ENCODE measurements at places on chromosomes 2 and 18.

DNA sequence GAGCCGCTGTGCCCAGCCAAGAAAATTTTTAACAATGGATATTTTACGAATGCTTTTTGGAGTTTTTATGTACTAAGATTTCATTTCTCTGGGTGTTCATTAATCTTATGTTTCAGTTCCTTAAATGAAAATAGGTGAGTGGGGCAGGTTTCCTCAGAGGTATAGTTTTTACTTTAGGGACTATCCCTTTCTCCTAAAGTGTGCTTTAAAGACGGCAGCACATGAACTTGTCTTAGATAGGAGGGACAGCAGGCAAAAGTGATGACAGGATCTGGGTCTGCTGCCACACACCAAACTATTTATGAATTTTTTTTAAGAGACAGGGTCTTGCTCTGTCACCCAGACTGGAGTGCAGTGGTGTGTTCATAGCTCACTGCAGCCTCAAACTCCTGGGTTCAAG lies 8.0 kb upstream of the REL start:
- DNase-seq, result no peak

DNA sequence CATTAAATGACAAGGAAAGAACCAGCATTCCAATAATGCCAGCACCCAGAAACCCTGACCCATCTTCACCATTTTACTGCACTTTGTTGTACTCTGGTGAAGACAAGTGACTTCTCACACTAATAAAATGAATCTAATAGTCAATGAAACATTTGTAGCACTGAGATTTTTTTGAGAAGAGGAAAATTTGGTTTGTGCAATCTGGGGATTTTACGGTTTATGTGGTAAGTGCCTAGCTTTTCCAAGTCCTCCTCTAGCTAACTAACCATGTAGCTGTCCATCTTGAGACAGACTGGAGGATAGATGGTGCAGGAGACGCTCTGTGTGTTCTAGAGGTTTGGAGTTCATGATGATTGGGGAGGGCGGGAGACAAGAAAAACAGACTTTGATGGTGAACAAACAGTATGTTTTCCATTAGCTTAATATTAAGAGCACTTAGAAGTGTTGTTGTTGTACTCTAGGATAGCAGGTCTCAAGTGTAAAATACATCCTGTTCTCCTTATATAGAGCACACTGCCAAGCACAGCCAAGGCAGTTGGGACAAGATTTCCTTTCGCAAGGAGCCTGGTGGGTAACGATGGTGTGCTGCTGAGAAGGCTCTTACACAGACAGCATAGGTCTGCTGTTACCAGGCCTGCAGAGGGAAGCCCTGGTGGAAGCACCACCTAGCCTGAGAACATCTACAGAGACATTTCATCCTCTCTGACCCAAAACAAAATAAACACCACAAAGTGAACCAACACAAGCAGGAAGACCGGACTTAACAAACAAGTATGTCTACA lies 83.7 kb downstream of the BCL11A start:
- no peak for DNase-seq

DNA sequence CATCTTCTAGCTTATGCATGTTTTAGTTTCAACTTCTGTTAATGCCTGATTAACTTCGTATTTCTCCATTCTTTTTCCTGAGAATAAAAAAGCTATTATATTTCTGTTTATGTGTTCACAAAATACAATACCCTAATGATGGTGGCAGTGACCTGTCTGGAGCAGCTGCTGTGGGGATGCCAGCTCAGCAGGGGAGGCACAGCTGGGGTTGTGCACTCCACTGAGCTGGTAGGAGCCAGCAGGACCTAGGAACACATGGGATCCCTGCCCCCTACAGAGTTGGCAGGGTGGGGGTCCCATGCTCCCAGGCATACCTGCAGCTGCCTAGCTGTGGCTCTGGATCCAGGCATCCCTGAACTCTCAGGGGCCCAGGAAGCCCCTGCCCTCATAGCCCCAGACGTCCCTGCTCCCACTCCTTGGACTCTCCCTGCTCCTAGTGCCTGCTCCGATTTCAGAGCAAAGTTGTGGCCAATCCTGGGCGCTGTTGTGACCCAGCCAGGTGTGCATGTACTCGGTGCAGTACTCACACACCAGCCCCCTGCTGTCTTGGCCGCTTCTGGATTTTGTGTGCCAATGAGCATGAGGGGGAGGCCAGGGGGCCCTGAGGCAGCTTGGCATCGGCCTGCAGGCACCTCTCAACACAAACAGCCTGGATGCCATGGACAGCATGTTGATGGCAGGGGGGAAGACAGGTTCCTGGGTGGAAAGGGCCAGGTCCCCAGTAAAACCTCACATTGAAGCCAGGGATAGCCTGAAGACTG lies 546.0 kb downstream of the ZNF804A start:
- DNase-seq, result no peak

DNA sequence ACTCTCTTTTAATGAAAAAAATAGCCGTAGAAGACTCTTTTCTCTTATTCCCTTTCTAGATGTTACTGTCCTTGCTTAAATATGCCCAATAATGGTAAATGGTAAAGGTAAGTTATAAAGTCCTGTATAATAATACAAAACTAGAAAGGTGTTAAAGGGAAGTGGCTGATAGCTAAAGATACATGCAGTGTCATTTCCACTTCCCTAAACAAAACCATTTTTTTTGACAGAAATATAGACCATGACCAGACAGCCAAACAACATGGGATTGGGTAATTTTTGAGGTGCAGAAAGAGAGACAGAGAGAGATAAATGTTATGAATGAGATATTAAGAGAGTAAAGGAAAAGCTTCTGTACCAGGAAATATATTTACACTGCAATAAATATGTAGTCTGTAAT lies 731.7 kb upstream of the REG3G start:
- DNase-seq, result no peak

DNA sequence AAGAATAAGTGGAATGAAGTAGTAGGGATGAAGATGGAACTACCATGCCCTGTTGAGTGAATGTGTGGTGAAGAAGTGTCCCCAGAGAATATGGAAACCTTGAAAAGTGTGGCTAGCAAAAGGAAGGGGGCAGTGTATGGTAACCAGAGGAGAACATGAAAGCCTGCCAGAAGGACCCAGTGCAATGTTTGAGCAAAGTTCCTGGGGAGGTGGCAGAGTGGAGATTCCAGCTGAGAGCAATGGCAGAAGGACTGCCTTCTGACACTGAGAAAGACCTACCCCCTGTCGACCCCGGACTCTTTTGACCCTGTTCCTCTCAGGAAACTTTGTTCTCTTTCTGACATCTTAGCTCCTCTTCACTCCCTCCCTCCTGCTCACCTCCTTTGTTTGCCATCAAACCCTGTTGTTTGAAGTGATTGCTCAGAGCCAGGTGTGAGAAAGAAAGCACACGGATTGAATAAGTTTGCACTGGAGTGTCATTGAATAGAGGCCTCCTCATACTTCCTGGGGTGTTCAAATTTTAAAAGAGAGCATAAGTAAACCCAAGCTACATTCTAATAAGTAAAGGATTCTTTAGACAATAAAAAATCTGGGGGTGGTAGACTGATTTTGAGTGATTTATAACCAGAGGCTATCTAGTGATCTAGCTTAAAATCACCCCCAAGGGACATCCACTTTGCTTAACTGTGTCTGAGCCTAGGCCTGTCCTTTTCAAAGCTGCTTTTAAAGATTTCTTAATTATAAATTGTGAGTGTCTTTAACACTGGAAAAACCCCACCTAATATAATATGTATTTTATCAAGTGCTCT lies 57.1 kb downstream of the TRIB2 start:
- DNase-seq, result no peak

GRCh38 chr18:68439642-68440041 lies 275.3 kb downstream of the TMX3 start:
- DNase-seq, result no peak

DNA sequence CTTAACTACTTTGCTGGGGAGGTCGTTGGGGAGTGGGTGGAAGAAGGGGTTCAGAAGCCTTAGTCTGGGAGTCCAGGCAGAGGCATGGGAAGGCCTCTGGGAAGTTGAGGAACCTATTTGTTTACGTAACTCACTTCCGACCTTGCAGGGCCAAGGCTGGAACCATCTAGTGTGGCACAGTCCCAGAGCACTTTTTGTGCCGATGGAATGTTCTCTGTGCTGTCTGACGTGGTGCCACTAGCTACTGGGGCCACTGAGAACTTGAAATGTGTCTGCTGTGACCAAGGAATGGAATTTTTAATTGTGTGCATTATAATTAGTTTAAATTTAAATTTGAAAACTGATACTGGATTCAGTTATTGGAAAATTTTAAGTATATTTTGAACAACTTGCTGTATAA lies 139.7 kb downstream of the FAM161A start:
- no peak for DNase-seq

DNA sequence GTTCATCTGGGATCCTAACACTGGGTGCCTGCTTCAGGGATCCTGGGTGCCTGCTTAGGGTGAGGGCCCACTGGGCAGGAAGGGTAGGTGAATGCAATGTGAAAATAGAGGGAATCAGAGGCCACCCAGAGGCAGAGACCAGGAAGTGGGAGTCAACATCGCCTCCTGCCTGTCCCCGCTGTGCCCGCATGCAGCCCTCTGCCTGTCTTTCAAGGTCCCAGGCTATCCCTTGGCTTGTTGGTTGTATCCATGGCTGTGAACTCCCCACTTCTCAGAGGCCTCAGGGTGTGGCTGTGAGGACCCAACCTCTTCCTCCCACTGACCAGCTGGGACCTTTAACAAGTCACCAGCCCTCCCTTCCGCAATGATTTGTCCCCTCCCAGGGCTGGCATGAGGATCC lies 26.5 kb downstream of the PSD4 start:
- no peak for DNase-seq

- no peak for DNase-seq
Measured at GRCh38 chr18:48612917-48613316, 74.1 kb downstream of the CTIF start.

DNA sequence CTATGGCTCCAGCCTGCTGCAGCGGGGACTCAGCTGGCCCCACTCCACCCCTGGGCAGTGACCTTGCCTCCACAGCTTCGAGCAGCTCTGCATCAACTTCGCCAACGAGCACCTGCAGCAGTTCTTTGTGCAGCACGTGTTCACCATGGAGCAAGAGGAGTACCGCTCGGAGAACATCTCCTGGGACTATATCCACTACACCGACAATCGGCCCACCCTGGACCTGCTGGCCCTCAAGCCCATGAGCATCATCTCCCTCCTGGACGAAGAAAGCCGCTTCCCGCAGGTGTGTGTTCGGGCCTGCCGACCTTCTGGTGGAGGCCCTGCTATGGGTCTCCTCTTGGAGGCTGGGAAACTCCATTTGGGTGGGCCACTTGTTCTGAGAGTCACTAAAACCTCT lies 48.6 kb downstream of the MYO7B start:
- no peak for DNase-seq

- no peak for DNase-seq
Measured at GRCh38 chr18:26312199-26312598, 86.0 kb downstream of the TAF4B start.

- no peak for DNase-seq
Measured at GRCh38 chr18:54787616-54788015, 40.7 kb upstream of the RAB27B start.

GRCh38 chr18:3075491-3075890 lies 62.5 kb upstream of the LPIN2 start:
- DNase-seq, result no peak

DNA sequence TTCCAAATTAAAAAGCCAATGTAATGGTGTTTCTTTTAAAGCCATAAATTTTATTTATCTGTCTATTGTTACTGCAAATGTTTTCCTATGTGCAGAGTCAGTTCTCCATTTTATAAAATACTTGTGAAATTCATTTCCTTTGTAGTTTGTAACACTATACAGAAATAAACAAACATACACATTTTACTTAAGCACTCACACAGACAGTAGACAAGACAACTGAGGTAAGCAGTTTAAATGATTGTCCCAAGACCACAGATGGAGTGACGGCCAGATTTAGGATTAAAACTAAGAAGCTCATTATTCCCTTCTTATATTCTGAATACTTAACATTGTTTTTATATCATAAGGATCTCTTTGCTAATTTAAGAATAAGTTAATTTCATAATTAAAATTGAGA lies 100.9 kb downstream of the BAZ2B start:
- DNase-seq, result no peak

GRCh38 chr2:227095346-227095745 lies 68.7 kb downstream of the COL4A4 start:
- no peak for DNase-seq

DNA sequence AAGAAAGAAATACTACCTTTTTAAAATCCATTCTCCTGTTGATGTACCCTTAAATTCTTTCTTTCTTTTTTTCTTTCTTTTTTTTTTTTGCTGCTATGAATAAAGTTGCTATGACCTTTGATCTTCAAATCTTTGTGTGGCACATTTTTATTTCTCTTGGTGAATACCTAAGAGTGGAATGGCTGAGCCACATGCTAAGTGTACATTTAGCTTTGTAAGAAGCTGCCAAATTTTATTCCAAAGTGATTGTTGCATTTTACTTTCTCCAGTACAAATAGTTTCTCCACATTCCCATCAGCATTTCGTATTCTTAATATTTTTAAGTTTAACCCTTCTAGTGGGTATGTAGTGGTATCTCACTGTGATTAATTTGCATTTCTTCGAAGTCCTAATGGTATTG lies 88.8 kb upstream of the RAB27B start:
- DNase-seq, result no peak

GRCh38 chr2:43070030-43070429 lies 156.4 kb downstream of the ZFP36L2 start:
- no peak for DNase-seq

GRCh38 chr2:22703286-22703920 lies 681.6 kb upstream of the KLHL29 start:
- DNase-seq, result no peak

GRCh38 chr18:72100465-72101004 lies 443.6 kb downstream of the CBLN2 start:
- DNase-seq, result no peak

- no peak for DNase-seq
Measured at GRCh38 chr2:212073360-212073759, 465.2 kb downstream of the ERBB4 start.

GRCh38 chr18:2518473-2518872 lies 52.8 kb downstream of the METTL4 start:
- DNase-seq, result no peak

DNA sequence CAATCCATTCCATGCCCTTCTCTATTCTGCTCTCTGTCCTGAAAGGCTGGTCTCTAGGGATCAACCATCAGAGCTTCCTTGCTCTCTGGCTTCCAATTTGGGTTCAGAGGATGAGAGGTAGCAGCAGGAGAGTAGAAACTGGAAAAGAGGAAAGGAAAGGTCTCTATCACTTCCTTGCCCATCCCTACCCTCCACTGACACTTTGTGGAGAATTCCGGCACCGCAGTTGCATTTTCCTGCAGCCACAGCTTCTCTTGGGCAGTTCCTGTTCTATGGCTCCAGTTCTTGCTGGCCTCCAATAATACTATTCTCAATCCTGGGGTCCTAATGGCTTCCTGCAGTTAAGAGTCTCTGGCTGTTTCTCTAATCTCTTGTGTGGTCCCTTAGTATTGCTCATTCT lies 13.3 kb upstream of the IMPACT start:
- DNase-seq, result no peak

DNA sequence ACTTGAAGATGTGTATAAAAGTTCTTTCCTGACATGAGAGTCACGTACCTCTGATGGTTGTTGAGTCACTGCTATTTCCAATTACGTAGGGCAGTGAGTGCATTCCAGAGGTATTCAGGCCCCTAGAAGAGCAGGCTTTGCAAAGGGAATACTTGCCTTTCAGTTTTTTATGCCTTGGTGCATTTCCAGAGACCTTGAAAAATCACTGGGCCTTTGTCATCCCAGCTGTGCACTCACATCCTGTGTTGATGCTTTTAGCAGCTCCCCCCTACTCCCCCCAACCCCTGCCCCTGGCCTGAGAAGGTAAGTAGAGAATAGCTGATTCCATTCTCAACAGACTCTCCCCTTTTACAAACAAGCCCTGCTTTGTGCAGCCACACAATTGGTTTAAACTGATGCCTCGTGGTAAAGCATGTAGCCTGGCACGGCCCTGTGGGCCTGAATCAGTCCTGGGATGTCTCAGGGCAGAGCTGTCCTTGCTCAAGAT lies 174.2 kb downstream of the PRPF40A start:
- DNase-seq, result no peak
